ENCODE measurements at places on chromosomes 12 and 14.

DNA sequence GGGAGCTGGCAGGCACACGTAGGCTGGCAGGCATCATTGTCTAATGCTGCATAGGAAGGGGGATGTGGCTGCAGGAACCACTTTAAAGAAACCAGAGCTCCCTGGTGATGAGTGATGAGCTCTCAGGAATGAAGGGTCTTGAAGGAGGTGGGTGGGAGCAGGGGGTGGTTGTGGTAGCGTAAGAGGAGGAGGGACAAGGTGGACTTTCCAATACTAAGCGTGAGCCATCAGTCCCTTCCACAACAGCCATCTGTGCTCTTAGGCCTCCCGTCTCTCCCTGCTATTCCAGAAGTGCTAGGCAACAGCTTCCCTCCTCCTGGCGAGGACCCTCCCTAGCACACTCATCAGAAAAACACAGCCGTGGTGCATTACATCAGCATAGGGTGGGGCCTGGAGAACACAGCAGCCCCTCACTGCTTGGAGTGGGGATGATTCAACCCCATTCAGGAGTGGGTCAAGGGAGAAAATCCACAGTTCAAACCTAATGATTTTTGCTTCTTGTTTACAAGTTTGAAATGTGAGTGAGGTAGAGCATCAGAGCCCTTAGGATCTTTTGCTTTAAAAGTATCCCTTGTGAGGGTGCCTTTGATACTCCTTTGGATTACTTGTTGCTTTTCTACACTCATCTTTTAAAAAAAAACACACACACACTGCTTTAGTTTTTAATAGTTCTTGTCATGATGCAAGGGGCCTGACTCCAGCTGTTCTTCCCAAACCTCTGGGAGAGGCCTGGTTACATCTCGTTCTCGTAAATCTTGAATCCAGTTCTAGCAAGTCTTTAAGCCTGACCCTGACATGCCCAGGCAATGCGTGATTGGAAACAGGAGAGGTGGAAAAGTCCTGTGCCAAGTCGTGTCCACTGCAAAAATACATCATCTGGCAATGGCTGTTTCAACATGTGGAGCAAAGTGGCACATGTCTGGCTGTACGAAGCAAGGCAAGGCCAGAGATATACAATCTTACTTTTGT lies 356.4 kb upstream of the DDHD1 start:
- DNase-seq = no peak

- DNase-seq = no peak
These were observed 115.5 kb upstream of the PARP11 start for GRCh38 chr12:3988519-3989217.

DNA sequence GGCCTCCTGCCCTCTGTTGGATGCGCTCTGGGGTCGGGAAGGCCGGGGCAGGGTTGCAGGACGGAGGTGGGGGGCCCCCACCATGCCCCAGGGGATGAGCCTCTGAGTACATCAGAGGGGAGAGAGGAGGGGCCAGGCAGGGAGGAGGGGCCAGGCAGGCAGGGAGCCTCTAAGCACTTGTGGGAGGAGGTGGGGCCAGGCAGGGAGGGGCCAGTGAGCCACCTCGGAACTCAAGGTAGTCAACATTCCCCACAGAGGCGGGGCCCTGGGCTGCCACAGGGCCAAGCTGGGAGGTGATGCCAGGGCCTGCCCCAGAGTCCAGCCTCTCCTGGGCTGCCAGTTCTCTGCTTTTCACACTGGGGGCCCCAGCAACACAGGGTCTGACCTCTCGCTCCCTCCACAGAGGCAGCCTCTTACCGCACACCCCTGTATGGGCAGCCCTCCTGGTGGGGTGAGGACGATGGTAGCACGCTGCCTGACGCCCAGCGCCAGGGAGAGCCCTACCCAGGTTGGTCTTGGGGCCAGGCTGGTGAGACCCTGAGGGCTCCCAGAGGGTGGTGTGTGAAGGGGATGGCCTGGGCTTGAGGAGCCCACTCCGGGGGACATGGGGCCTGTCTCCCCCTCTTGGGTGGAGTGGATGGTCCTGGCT lies 17.4 kb downstream of the CEP170B start:
- DNase-seq = no peak

GRCh38 chr14:100434911-100435438 lies 111.8 kb downstream of the SLC25A47 start:
- no peak for DNase-seq

Data from kidney capillary endothelial cell (primary cell).